ENCODE measurements at places on chromosomes 16 and 17.
A peak's percentile ranks its signal among the peaks of the same experiment; 100 is the strongest.

DNA sequence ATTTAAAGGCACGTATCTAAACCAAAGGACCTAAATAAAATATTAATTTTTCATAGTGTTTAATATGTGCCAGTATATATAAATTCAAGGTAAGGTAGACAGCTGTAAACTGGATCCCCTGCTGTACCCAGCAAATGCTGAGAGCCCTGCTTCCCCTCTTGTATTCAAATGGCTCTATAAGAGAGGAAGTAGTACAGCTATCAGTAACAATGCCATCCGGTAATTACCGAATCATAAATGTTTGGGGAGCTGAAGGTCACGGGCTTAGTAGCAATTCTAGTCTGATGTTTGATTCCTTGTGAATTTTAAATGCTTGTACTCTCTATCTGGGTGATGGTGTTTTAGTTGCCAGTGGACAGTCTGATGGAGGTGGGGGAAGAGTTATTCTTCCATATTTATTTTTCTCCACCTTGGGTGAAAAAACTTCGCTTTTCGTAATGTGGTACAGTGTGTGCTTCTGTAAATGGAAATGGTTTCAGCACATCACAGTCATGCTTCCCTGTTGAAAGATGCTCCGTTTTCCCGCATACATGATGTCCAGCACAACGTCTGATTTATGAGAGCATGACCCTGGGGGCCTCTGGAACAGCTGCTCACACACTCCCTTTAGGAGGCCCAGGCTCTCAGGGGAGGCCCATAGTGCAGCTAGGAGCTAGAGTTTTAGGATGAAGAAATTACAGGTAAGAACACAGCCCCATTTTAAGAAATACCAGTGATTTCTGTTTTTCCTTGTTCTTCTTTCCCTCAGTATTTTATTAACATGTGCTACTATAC is 423.9 kb downstream of the WWOX start:
- no peak for DNase-seq

DNA sequence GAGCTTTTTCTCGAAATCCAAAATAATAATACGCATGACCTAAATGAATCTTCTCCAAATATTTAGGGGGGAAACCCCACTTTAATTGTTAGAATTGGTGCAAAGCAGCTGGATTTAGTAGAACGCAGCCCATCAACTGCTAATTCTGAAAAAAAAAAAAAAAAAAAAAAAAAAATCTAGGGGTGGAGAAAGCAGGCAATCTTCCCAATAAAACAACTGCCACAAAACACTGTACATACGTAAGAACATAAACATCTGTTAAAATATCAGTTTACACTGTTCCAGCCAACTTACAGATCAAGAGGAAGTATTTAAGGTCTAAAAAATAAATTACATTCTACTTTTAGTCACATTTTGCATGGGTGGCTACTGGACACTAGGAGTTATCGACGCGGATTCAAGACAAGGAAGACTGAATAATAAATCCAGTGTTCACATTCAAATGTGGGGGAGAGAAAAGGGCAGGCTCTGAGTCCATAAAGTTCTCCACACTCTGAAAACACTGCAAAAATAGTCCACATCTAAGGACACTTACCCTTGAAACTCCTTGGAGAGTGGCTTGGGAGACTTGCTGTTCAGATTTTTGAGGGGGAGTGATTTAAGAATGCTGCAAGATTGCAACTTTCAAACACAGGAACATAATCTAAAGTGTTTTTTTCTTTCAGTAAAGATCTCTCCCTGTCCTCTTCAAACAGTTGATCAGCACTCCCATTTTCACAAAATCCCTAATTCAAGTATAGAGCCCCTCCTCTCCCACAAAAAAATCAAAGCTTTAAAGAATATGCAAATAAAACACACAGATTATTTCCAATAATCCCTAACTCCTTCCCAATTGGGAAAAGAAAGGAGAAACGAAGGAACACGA is 1.3 kb downstream of the APPBP2 start:
- no peak for DNase-seq

- DNase-seq, result no peak
These were observed 161.1 kb downstream of the RAB11FIP4 start for GRCh38 chr17:31552568-31552967.

- DNase-seq, result no peak
These were observed 365.8 kb upstream of the DYNLRB2 start for GRCh38 chr16:80175011-80175410.

GRCh38 chr16:27475561-27475960 is 73.6 kb downstream of the IL21R start:
- DNase-seq, result peak; percentile 23

GRCh38 chr17:10798332-10798749 is 5.6 kb downstream of the TMEM238L start:
- peak; percentile 42 for DNase-seq

DNA sequence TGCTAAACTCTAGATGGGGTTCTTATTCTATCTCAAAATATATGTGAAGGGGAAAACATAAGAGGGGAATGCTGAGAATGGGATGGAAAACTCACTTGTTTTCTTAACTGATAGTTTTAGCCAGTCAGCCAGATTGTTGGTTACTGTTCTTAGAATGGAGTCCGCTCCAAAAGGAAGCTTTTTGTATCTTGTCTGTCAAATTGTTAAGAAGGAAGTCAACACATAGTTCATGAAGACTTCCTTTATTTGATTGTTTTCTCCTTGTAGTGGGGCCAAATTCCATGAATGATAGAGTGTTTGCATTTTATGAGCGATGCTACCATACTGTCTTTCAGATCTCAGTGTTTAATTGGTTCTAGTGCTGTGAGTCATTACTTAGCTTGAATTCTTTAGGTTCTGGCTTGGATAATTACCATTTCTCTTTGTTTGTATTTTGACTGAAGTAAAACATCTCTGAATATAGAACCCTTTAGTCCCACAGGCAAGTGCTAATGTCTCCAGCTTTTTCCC is 98.3 kb upstream of the GOT2 start:
- DNase-seq, result no peak

GRCh38 chr17:80287806-80288567 is 27.3 kb downstream of the RNF213 start:
- no peak for DNase-seq

DNA sequence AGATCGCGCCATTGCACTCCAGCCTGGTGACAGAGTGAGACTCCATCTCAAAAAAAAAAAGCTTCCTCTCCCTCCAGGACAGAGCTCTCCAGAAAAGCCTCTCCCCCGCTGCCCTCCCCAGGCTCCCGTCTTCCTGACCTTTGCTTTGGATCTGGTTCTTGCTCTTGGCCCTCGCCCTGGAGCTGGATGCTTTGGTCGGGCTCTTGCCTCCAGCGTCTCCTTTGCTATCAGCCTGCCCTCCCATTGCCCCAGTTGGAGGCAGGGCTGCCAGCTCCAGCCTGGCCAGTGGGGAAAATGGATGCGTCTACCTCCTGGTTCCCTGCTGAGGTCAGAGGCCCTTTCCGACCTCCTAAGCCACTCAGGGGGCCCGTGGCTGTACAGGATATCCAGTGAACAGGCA is 35.9 kb downstream of the TRARG1 start:
- no peak for DNase-seq

- DNase-seq, result no peak
These were observed 199.0 kb downstream of the MSI2 start for GRCh38 chr17:57455063-57455914.

DNA sequence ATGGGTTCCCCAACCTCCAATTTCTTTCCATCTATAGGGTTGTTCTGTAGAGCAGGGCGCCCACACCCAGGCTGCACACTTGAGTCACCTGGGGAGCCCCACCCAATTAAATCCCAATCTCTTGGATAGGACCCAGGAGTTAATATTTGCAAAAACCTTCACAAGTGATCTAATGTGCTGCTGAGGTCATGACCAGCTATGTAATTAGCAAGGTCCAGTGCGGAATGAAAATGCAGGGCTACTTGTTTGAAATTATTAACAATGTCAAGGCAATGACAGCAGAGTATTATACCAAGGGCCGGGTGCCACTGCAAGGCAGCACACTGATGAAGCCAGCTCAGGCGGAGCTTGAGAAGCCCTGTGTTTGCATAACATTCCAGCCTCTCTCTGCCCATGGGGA is 302.7 kb downstream of the MAF start:
- no peak for DNase-seq

- DNase-seq, result no peak
These were observed 56.2 kb downstream of the ADCY9 start for GRCh38 chr16:4060009-4060408.

DNA sequence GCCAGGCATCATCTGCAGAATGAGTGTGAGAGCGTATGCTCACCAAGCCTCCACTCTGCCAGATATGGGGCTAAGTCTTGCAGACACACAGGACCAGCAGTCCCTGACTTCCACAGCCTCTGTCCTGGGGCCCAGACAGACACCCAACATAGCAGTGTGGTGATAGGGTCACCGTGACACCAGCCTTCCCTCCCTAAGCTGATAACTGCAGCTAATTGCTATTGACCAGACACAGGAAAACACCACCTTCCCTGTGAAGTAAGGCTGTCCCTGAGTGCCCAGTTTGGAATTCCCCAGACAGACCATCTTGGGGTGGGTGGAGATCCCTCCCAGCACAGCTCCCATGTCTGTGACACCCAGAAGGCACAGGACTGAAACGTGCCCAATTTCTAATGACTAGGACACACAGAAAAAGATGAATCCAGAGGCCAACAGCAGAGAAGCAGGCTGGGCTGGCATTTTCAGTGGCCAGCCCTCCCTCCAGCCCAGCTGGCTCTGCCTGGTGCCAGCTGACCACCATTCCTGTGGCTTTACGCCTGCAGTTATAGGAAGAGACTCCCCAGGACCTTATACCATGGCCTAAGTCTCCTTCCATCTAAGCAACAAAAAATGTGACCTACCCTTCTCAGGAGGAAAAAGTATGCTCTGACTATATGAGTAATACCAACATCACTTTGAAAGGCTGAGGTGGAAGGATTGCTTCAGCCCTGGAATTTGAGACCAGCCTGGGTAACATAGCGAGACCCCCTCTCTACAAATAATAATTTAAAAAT is 30.3 kb downstream of the ATPAF2 start:
- no peak for DNase-seq

- DNase-seq, result no peak
These were observed 25.7 kb downstream of the PSMD7 start for GRCh38 chr16:74322301-74322710.

GRCh38 chr17:8900626-8901585 is 33.4 kb upstream of the PIK3R6 start:
- no peak for DNase-seq

DNA sequence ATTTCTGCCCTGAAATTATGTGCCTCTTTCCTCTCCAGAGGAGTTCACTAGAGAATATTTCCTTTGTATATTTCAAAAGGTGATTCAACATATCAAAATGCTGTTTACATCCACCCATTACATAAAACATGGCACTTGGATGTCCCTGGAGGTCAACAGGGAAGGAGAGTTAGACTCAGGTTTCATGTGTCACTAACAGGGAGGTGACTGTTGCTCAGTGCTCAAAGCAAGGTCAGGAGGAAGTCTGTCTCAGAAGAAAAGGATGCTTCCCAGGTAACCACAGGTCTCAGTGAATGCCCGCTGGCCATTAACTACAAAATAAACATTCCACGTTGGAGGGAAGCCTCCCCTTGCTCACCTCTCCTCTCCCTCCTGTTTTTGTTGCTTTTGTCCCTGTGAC is 198.6 kb downstream of the AXIN2 start:
- no peak for DNase-seq

- DNase-seq, result no peak
These were observed 122.0 kb downstream of the METRNL start for GRCh38 chr17:83201206-83202001.

GRCh38 chr17:4790705-4791088 is 1.9 kb downstream of the GLTPD2 start:
- DNase-seq, result no peak

- no peak for DNase-seq
These were observed 33.2 kb upstream of the SHISA9 start for GRCh38 chr16:12868169-12868568.

DNA sequence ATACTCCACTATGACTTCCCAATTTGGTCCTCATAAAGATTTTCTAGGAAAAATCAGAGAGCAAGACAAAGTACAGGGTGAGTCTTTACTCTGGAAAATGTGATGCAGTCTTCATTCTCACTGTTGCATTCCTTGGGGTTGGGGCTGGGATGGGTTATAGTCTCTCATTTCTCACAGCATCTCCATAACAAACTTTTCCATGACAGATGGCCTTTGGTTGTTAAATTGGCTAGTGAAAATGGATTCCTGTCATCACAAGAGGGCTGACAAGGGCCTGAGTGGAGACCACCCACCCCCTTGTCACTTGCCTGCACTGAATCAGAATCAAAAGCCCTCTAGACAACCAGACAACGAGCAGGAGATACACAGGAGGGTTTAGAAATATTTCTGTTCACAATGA is 174.6 kb downstream of the AATF start:
- DNase-seq, result no peak

DNA sequence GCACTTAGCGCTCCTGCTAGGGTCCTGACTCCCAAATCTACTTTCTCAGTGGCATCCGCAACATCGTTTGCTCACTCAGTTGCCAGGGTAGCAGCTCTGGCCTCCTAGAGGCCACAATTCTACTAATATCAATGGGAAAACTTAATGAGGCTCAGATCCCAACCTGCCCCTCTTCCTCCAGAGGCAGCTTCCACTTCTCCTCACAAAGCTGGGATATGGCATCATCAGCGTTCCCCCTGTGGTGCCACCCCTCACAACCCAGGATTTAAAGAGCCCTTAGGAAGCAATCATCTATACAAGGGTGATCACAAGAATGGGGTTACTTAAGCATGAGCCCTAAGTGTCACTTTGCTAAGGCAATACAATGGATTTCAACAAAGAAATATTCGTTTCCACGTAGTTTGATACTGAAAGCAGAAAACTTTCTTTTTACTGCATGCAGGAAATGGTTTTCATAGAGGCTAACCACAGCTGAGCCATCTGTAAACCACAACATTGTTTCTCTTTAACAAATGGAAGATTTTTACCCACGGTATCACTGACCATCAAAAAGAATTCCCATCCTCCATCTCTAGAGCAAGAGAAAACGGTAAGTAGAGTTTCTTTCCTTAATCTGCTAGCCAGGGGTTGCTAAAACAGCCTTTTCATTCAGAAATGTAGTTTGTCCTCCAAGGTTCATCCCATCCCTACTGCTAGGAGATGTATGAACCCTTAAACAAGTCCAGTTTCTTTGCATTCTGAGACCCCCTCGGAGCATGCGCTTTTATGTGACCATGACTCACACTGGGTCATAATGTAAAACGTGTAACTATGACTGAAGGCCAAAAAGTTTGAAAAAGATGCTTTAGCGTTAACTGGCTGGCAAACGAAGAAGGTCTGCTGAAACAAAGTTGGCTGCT is 68.3 kb upstream of the BCAR1 start:
- DNase-seq, result no peak

GRCh38 chr17:58626905-58627304 is 64.9 kb downstream of the TEX14 start:
- DNase-seq, result no peak

GRCh38 chr16:87966064-87966645 is 14.9 kb downstream of the BANP start:
- DNase-seq, result no peak

Data from left hindlimb (tissue), 1 donor.